ENCODE measurements at places on chromosomes 7 and 10. TPM values are rescaled to one million over a fixed set of nuclear protein-coding genes. Genes with fewer than 3 reads are reported as not detected.

SLC16A9 gene
- 42.3 TPM for total RNA-seq

XRCC2 gene
- total RNA-seq = 1.3 TPM

IRF5 gene
- total RNA-seq = 6.6 TPM

HOXA9 gene
- 18.0 TPM for total RNA-seq

IFIT3 gene
- 5.0 TPM for total RNA-seq

IDI2 gene
- not detected for total RNA-seq

NEBL gene
- total RNA-seq = 15.5 TPM

GRID2IP gene
- total RNA-seq = 0.67 TPM

MINPP1 gene
- 28.2 TPM for total RNA-seq

ALOX5 gene
- total RNA-seq = 8.3 TPM

PALD1 gene
- total RNA-seq = 3.9 TPM

DNAJB12 gene
- 38.5 TPM for total RNA-seq

CELF2 gene
- total RNA-seq = 28.4 TPM

DPP6 gene
- 2.9 TPM for total RNA-seq

UTF1 gene
- not detected for total RNA-seq

WASHC2A gene
- total RNA-seq = 67.3 TPM

WNT8B gene
- total RNA-seq = not detected

NRAP gene
- total RNA-seq = 0.64 TPM

RAB19 gene
- total RNA-seq = 21.9 TPM

MCM10 gene
- total RNA-seq = 5.0 TPM

FBXO24 gene
- 0.34 TPM for total RNA-seq

DLG5 gene
- total RNA-seq = 36.7 TPM

TMEM196 gene
- total RNA-seq = not detected

WEE2 gene
- not detected for total RNA-seq

PKD2L1 gene
- not detected for total RNA-seq

STAG3 gene
- 2.0 TPM for total RNA-seq

OR2A1 gene
- total RNA-seq = not detected

TAS2R41 gene
- total RNA-seq = not detected

SLC26A5 gene
- total RNA-seq = 0.22 TPM

ZNF804B gene
- not detected for total RNA-seq

ATOH7 gene
- not detected for total RNA-seq

SFTPD gene
- total RNA-seq = not detected

LDB1 gene
- total RNA-seq = 34.6 TPM

STEAP4 gene
- 3.8 TPM for total RNA-seq

All from left colon (tissue), 2 donors.